ENCODE measurements at places on chromosomes 16 and 17.

GRCh38 chr17:14297161-14297851 lies 3.6 kb upstream of the HS3ST3B1 start:
- DNase-seq = no peak

DNA sequence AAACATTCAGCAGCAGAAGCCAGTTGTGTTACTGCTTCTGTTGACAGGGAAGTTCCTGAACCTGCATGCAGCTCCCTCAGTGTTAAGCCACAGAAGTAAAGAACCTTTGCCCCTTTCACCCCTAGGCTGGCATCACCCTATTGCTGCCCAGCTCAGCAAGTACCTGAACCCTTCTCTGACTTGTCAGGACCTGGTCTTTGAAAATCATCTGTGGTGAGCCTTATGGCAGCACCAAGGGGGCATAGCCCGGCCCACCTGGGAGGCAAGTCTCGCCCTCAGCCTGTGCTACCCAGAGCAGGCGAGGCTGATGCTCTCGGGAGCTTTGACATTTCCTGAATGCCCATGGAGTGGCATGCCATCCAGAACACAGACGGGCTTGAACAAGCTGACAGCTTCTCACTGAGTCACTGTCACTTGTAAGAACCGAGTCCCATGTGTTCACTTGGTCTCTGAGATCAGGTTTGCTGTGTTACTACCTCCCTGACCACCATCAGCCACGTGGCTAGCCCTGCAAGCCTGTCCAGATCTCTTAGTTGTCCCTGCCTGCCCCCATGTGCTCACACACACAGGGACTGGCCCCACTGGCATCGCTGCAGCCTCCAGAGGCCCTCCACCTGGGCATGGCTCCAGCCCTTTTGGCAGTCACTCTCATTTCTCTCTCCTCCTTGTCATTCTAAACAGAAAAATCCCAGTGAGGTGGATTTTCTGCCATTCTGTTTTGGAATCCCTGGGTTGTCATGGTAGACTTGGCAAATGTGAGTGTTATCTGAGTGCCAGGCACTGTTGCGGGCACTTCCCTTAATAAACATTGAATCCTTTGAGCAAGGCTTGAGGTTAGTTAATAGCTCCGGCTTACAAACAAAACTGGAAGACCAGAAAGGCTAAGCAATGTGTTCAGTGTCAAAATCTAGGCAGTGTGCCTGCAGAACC lies 2.9 kb upstream of the CARMIL2 start:
- peak; percentile 73 for DNase-seq

GRCh38 chr17:17893801-17894644 lies 57.2 kb upstream of the SREBF1 start:
- DNase-seq = no peak

GRCh38 chr16:84513123-84513522 lies 8.7 kb upstream of the MEAK7 start:
- DNase-seq = no peak

DNA sequence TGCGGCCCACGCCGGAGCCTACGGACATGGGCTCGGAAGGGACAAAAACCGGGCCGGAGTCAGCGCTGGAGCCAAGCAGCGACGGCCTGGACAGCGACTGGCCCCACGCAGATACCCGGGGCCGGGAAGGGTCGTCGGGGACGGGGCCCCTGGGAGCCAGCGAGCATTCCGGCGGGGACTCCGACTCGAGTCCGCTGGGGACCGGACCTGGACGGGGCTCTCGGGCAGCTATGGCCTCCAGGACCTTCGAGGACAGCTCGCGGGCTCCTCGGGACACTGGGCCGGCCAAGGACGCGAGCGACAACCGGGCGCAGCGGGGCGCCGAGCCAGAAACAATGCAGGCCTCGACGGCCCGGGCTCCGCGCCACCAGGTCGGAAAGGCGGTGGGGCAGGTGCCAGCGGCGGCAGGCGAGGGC lies 1.0 kb downstream of the MYO15B start:
- DNase-seq = no peak

DNA sequence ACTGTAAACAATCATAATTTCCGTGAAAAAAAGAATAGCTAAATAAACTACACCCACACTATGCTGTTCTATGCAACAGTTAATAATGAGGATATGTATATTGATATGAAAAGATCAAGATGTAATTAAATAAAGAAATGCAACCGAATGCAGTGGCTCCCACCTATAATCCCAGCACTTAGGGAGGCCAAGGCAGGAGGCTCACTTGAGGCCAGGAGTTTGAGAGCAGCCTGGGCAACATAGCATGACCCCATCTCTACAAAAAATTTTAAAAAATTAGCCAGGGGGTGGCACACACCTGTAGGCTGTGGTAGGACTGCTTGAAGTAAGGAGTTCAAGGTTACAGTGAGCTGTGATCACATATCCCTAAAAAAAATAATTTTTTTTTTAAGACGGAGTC lies 14.9 kb downstream of the CENPV start:
- no peak for DNase-seq

Measured in DMS79 (cell line).